ENCODE measurements at places on chromosomes 3 and 15.

- no peak for DNase-seq
Observed at GRCh38 chr15:86872782-86873181, 793.1 kb downstream of the AGBL1 start.

DNA sequence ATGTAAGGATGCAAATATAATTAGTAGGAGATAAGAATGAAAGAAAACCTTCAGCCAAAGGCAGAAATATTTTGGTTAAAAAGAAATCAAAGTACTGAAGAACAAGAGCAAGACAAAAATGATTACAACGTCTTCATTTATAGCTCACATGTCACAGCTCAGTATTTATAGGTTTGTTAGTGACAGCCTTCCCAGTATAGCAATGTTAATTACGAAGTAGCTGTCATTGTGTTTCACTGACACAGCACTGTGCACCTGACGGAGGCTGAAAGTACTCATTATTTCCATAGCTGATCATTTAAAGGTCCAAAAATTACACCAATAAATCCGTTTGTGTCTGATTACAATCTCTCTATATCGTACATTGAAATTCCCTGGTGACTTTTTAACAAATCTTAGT, 561 bp upstream of the OSTN start:
- no peak for DNase-seq

GRCh38 chr3:11835028-11835639, 11.6 kb downstream of the TAMM41 start:
- DNase-seq, result no peak

DNA sequence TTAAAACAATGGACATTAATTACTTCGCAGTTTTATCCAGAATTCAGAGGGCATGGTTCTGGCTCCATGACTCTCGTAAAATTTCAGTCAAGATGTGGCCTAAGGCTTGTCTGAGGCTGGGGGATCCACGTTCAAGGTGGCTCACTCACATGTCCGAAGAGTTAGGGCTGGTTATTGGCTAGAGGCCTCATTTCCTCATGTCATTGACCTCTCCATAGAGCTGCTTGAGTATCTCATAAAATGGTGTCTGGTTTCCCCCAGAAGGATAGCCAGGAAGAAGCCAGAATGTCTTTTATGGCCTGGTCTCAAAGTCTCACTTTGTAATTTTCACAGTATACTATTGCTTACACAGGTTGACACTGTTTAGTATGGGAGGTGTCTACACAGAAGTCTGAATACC, 67.3 kb upstream of the DCBLD2 start:
- no peak for DNase-seq

DNA sequence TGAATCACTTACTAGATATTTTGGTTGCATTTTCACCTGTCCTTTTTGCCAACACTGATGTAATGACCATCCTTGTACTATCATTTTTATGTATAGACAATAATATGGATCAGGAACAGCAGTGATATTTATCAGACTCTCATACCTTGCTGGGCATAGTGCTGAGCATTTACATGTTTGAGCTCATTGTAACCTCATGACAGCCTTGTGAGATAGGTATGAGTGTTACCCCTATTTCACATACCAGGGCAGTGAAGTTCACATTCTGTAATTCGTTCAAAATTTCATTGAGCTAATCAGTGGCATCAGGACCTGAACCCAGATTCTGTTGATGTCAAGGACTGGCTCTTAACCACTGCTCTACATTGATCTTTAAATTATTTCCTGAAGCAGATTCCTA, 221.5 kb upstream of the TBL1XR1 start:
- DNase-seq, result no peak

- DNase-seq, result peak; percentile 25
Observed at GRCh38 chr15:65979316-65979715, 110.0 kb downstream of the RAB11A start.

DNA sequence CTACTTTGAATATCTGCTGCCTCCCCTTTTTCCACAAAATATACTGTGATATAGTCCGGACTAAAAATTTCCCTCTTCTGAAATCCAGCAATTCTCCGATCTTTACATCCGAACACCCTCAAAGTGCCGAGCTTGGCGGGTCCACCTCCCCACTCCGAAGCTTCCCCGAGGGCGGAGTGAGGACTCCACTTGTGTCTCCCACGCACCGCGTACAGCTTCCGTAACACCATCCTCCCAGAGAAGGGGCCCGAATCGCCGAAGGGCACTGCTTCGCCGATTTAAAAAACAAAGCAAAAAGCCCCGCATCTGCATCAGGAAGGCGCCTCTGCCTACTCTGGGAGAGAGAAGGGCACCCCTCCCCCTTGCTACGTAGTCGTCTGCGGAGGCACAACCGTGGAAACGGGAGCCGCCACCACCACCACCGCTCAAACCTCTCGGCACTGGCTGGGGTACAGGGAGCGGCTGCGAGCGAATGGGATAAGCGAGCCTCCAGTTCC, 551 bp downstream of the NCBP2 start:
- peak; percentile 62 for DNase-seq

- DNase-seq, result no peak
Observed at GRCh38 chr3:30256474-30256873, 349.9 kb upstream of the TGFBR2 start.

DNA sequence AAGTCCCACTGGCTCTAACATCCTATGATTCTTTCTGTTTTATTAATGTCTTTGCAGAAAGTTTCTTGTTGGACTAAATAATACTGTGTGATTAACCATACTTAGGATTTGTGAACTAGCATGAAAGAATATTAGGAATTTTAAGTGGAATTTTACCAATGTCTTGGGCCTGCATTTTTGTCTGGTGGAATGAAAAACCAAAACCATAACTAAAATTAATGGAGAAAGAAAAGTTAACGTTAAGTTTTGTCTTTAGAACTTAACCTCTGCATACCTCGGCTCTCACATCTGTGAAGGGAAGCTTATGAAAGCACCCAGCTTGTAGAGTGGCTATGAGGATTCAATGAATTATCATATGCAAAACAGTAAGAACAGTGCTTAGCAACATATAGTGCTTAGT, 6.5 kb downstream of the FBN1 start:
- no peak for DNase-seq

DNA sequence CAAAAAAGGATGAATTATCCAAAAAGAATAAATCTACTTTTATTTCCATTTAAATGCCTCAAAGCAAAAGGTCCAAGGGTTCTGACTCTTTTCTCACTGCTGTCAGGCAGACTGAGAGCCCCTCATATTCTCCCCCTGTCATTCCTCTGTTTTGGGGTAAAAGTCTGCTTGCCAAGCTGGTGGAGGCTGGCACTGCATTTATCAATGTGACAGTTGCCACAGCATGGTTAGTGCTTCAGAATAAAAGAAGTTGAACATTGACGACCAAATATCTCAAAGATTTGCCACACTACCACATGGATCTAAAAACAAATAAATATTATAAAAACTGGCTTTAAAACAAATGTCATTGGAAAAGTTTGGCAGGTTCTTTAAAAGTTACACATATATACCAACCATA, 89.2 kb upstream of the SNRK start:
- no peak for DNase-seq

- no peak for DNase-seq
Observed at GRCh38 chr3:72973031-72973723, 23.4 kb upstream of the PPP4R2 start.

DNA sequence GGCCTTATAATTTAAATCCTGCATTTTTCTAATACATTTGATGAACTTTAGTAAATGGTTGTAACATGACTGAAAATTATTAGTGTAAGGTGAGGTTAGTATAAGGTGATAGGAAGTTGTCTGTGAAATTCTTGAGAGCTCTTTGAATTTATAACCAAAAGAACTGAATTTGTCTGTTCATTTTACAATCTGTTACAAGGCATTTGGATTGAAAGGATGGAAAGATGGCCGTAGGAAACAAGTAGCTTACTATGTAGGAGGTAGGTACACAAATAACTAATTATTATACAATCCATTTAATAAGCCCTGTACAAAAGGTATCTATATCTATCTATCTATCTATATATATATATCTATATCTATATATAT, 6.6 kb downstream of the DIPK2A start:
- DNase-seq, result no peak

DNA sequence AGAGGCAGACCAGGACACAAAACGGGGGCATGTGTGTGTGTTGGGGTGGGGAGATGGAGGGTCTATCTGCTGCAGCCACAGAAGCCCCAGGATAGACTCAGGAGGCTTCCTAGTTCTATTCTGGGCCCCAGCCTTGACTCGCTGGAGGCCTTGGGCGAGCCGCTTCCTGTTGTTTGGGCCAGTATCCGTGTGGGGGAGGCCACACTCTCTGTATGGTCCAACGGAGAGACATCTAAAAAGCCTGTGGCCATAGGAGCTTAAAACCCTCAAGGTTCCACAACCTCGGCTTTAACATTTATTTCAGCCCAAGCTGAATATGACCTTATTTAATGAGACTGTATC, 32.8 kb downstream of the POC1A start:
- no peak for DNase-seq

GRCh38 chr15:42385206-42385979, 26.1 kb downstream of the CAPN3 start:
- DNase-seq, result no peak

GRCh38 chr3:62938583-62938982, 63.4 kb upstream of the CADPS start:
- DNase-seq, result no peak

DNA sequence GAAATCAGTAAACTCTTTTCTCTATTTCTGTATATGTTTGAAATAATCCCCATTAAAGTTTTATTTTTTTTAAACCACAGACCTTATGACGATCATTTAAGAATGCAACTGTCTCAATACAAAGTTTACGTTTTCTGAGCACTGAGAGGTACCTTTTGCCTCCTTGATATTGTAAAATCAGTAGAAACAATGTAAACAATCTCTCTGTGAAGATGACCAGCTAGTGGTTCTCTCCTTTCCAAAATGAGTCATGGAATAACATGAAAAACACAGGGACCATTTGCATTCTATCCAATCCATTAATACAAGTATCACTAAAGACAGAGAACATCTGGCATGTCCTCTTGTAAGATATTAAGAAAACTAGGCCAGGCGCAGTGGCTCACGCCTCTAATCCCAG, 48.8 kb downstream of the RAD18 start:
- DNase-seq, result no peak

DNA sequence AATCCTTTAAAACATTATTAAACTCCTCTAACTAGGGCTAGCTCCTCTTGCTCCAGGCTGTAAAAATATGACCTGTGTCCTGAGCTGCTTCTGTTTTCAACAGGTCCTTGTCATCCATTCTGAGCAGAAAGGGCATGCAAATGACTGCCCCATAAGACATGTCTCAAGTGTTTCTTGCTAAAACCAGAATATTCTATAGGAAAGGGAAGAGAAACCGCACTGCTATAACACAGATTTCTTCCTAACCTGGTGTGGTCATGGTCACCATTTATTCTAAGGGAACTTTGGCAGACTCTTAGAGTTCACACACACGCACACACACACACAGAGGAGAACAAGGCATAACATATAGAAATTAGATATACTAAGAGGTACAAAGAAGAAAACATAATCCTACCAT, 34.2 kb upstream of the B3GNT5 start:
- DNase-seq, result peak; percentile 41

DNA sequence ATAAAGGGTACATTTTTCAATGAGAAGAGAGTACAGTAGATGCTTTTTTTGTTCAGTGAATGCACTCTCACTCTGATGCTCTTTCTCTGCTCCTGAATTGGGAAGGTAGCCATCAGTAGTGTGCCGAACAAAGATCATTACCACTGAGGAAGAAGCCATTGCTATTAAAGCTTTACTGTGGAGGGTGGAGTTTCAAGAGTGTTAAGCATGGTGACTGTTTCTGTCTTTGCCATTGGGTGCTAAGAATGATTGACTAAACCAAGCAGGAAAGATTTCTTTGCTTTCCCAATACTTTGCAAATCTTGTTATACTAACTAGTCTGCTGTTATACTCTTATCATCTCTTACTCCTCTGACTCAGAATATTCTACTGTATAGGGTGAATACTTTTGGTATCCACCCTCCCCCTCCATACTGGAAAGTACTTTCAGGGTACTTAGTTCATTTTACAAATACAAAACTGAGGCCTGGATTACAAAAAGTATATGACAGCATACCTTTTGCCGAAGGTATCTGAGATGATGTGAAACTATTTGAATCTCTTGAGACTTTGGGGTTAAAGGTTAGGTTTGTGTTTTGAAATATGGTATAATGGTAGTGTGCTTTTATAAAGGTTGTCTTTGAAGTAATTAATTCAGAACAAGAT, 1.7 kb downstream of the RAB11A start:
- no peak for DNase-seq

DNA sequence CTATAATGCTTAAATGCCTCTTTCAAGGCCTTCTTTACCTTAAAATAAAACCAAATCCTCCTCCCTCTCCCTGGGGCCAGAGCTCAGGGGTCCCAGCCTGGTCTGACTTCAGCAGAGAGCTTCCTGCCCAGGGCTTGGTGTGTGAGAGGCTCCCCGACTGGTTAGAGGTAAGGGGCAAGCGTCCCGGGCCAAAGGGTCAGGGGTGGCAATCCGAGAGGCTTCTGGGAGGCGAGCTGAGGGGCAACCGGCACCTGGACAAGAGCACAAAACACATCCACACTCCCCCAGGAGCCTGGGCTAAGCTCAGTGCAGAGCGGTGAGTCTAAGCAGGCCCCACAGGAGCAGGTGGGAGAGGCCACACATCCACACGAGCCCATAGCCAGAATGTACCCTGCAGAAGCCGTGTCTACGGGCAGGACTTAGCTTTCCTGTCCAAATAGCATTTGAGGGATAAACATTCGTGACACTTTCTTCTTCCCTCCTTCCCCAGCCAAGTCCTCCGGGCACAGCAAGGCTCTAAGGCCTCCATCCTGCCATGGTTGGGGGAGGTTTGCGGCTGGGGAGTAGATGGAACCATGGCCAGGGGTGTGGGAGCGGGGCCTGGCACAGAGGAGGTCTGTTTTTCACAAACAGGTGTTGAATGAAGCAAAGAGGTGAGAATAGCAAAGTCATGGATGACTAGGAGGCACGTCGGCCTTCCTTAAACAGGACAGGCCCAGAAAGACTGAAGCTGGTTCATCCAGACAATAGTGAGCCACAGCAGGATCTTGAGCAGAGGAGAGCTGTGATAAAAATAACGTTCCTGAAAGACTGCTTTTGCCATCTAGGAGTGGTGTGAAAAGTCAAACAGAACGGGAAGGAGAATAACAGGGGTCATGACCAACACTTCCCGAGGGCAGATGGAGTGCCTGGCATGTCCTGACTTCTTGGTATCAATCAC, 98.7 kb upstream of the IQSEC1 start:
- DNase-seq, result no peak

Measured in stimulated activated naive B cell treated with anti-CD40 and anti-IgM and Interleukin-4, amounts not matched to agents 10 μg/mL and 1 μg/mL and 100 μg/mL, for 72 hours (primary cell).